Activated CD8-positive, alpha-beta memory T cell treated with anti-CD3 and anti-CD28 coated beads for 1 hour (primary cell): ENCODE measurements at places on chromosomes 6 and 20.

DNA sequence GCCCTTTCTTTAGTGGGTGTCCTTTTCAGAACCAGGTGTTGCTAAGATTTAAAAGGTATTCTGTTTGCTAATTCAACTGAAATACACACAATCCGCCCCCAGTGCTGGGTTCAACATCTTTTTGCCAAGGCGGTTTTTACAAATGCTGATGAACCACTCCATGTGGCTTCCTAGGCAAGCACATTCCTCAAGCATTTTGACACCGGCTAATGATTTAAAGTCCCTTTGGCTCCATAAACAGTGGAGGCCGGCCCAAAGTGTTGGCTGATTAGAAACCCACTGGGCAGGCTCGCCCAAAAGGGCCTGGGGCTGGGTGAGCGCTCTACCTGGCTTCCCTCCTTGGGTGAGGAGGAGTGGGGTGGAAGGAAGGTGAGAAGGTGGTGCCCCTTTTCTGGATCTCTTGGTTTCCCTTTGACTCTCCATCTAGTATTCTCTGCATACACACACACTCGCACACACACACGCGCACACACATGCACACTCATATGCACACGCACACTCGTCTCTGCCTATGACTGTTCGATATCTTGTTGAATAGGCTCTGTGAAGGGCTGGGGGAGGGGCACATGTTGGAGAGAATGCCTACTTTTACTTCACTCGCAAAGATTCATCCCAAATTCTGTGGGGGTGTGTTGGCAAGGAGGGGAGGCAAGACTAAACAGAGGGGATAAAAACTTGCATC is 66.7 kb upstream of the ARMC2 start:
- no peak for DNase-seq

- DNase-seq = no peak
Measured at GRCh38 chr6:8187209-8187608, 84.9 kb upstream of the EEF1E1 start.

GRCh38 chr6:134866563-134866962 is 83.3 kb downstream of the ALDH8A1 start:
- no peak for DNase-seq

DNA sequence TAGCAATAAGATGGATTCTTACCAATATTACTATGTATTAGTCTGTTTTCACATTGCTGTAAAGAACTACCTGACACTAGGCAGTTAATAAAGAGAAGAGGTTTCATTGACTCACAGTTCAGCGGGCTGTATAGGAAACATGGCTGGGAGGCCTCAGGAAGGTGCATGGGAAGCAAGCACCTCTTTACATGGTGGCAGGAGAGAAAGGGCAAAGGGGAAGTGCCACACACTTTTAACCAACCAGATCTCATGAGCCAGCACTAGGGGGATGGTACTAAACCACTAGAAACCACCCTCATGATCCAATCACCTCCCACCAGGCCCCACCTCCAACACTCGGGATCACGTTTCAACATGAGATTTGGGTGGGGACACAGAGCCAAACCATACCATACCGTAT is 40.7 kb upstream of the CCDC167 start:
- no peak for DNase-seq

DNA sequence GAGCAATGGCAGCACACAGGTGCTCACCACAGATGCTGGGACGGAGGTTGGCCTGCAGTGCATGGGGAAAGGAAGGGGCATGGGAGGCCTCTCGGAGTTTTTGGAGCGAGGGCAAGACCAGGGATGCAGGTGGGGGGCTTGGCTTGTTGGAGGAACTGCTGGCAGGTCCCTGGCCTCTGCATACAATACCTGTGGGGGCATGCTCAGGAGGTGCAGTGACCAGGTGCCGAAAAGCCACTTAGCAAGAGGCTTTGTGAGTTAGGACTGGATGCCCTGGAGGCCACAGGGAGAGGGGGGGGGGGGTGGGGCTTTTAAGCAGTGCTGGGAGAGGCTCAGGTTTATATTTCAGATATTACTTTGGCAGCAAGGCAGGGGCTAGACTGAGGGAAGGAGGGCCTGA is 142.7 kb downstream of the F13A1 start:
- no peak for DNase-seq

- no peak for DNase-seq
Measured at GRCh38 chr6:31927863-31928671, 550 bp downstream of the C2 start.
